Stimulated activated CD8-positive, alpha-beta memory T cell treated with anti-CD3 and anti-CD28 coated beads, Interleukin-4, amount 100 ng/mL, for 1 hour (primary cell): ENCODE measurements at places on chromosomes 3 and 15.

DNA sequence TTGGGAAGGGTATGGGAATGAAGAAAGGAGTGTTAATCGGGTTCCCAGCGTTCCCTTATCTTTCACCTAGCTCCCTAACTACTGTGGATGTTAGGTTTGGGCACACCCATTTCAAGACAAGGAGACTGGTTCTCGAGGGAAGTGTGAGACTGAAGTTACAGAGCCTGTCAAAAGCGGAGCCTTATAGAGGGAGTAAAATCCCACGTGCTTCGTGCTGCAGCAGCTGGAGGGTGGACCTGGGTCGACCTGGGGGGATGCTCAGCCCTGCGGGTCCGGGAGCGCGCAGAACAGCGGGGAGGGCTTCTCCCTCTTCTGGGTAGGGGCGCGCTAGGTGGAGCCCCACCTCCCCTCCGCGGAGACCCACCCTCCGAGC, 314 bp upstream of the TMED3 start:
- no peak for DNase-seq

DNA sequence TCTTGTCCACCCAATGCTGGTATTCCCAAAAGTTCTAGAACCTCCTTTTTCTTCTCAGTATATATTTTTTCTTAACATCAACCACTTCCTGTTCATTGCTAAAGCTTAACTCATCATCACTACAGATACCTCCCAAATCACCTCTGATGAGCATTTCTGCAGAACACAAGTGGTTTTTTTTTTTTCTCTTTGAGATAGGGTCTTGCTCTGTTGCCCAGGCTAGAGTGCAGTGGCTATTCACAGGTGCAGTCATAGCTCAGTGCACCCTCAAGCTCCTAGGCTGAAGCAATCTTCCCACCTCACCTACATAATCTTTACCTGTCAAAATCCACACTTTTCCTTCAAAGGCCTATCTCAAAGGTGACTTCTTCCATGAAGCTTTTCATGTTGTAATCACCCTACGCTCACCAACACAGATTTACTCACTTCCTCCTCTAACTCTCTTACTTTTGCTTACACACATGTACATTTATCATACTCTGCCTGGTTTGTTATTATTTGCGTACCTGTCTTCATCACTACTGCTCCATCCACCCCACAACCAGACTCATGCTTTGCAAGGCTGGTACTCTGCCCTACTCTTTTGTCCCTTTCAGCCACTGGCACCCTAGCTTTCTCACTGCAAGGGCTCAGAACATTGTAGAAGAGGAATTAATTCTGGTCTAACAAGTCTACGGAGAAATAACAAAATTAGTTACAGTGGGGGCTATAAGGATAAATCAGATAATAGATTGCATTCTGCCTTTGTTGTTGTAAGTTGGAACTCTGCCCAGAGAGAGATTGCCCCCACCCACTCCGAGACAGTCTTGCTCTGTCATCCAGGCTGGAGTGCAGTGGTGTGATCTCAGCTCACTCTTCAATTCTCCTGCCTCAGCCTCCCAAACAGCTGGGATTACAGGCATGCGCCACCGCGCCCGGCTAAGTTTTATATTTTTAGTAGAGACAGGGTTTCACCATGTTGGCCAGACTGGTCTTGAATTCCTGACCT, 27.5 kb downstream of the HERC1 start:
- DNase-seq: no peak

DNA sequence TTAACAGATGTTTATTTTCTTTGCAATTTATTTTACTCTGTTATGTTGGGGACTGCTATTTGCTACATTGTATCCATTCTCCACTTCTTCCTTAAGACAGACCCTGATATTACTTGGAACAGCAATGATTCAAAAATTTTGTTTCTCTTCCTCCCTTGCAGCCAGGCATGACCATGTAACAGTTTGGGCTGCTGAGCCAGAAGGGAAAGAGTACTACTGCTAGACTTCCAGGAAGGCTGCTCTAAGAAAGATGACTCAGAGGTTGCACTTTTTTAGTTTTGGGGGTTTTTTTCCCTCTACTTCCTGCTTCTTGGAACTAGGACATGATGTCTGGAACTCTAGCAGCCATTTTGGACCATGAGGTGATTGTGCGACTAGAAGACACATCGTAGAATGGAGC, 10.3 kb downstream of the PRR20G start:
- DNase-seq: no peak

DNA sequence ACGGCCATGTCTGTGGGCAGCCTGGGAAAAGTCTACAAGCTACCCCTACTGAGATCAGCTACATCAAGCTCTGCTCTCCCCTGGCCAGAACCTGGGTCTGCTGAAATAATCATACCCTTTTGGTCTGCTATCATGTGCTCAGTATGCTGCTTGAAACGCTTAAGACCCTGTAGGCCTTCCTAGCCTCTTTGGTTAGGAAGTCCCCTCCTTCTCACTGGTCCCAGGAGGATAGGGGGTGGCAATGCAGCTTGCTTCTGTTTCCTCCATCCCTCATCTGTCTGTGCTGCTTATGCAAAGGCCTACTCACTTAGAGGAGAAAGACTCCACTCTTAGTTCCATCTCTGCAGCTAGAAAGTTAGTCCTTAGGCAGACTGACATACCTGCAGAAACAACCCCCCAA, 118.2 kb upstream of the RASGRP1 start:
- DNase-seq: no peak

- DNase-seq: no peak
These were observed 1.1 kb upstream of the ZNF639 start for GRCh38 chr3:179321668-179322285.

DNA sequence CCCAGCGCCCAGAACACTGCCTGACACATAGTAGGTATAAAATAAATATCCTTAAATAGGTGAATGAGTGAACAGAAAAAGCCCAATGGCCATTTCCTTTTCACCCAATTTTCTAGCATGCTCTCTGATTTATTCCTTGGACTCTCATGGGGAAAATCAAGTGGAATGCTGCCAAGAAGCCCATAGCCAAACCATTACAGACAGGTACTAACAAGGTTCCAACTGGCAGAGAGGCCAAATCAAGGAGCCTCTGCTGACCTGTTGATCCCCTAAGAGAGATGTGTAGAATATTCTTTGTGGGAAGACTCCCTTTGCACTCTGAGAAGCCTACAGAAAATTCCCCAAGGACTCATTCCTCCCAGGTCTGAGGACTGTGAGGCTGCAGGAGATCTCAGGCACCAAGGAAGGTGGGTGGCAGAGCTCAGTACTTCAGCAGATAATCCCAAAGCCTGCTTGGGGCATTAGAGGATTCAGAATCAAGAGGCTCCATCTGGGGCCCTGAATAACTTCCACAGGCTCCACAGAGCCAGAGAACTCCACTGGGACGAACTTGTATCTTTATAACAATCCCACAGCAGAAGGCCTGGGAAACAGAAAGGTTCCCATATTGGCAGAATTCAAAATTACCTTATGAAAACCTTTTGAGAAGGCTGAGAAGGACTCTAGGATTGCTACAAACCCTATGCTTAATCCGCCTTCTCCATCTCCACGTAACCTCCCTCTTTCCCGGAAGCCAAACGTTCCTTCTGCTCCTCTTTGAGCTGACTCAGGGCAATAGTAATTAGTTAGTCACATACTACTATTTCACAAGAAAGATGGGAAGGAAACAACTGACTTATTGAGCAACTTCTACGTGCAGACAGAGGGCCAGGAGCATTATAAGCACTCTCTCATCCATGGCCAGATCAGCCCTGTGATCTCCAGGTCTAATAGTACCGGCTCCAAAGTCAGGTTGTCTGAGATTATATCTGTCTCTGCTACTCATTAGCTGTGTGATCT, 34.5 kb downstream of the PRICKLE2 start:
- DNase-seq: no peak

GRCh38 chr3:73314151-73314951, 252.9 kb downstream of the EBLN2 start:
- no peak for DNase-seq

GRCh38 chr15:69104050-69104750, 56.2 kb upstream of the GLCE start:
- no peak for DNase-seq

- no peak for DNase-seq
These were observed 8.1 kb downstream of the SPATA12 start for GRCh38 chr3:57068437-57069089.

DNA sequence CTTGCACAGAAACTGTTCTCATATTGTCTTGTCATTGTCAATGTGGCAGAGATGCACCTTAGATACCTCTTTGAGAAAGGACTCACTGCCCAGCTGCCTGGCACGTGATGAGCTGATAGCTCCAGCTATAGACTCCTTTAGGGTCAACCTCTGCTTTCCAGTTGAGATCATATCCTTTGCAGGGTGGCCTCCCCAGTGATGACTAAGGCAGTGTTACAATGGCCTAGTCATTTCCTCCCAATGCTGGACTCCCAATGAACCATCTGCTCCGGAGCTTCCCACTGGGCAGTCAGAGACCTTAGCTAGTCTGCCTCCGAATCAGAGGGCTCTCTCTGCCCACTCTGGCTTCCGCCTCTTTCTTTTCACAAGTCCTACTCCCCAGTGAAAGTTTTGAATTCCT, 79.5 kb downstream of the CHRD start:
- DNase-seq: no peak

GRCh38 chr3:191331388-191331787, 1.1 kb upstream of the UTS2B start:
- DNase-seq: no peak

DNA sequence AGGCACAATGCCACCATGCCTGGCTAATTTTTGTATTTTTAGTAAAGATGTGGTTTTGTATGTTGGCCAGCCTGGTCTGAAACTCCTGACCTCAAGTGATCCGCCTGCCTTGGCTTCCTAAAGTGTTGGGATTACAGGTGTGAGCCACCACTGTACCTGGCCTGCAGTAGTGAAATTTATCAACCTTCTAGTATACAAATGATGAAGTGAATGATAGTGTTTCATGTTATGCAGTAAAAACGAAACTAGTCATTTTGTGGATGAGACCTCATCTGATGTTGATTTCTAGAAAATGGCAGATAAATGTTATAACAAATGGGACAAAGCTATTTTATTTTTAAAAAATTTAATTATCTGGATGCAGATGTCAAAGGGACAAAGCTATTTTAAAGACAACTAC, 32.9 kb downstream of the NXPE3 start:
- no peak for DNase-seq

DNA sequence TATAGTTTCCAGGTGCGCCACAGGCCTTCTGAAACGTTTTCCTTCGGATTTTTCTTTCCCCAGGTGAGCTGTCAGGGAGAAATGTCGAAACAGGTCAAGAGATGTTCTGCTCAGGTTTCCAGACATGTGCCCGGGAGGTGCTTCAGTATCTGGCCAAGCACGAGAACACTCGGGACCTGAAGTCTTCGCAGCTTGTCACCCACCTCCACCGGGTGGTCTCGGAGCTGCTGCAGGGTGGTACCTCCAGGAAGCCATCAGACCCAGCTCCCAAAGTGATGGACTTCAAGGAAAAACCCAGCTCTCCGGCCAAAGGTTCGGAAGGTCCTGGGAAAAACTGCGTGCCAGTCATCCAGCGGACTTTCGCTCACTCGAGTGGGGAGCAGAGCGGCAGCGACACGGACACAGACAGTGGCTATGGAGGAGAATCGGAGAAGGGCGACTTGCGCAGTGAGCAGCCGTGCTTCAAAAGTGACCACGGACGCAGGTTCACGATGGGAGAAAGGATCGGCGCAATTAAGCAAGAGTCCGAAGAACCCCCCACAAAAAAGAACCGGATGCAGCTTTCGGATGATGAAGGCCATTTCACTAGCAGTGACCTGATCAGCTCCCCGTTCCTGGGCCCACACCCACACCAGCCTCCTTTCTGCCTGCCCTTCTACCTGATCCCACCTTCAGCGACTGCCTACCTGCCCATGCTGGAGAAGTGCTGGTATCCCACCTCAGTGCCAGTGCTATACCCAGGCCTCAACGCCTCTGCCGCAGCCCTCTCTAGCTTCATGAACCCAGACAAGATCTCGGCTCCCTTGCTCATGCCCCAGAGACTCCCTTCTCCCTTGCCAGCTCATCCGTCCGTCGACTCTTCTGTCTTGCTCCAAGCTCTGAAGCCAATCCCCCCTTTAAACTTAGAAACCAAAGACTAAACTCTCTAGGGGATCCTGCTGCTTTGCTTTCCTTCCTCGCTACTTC, 3.8 kb downstream of the BHLHE40 start:
- DNase-seq: no peak

- no peak for DNase-seq
These were observed 31.6 kb upstream of the ZNF770 start for GRCh38 chr15:35019404-35020327.

- DNase-seq: no peak
These were observed 274.3 kb upstream of the BCHE start for GRCh38 chr3:166111562-166111961.

- no peak for DNase-seq
These were observed 191.9 kb downstream of the STT3B start for GRCh38 chr3:31724651-31725050.
